DMS 273 treated with DMSO at 0.1 percent for 48 hours (cell line): ENCODE measurements at places on chromosomes 11 and 22.

DNA sequence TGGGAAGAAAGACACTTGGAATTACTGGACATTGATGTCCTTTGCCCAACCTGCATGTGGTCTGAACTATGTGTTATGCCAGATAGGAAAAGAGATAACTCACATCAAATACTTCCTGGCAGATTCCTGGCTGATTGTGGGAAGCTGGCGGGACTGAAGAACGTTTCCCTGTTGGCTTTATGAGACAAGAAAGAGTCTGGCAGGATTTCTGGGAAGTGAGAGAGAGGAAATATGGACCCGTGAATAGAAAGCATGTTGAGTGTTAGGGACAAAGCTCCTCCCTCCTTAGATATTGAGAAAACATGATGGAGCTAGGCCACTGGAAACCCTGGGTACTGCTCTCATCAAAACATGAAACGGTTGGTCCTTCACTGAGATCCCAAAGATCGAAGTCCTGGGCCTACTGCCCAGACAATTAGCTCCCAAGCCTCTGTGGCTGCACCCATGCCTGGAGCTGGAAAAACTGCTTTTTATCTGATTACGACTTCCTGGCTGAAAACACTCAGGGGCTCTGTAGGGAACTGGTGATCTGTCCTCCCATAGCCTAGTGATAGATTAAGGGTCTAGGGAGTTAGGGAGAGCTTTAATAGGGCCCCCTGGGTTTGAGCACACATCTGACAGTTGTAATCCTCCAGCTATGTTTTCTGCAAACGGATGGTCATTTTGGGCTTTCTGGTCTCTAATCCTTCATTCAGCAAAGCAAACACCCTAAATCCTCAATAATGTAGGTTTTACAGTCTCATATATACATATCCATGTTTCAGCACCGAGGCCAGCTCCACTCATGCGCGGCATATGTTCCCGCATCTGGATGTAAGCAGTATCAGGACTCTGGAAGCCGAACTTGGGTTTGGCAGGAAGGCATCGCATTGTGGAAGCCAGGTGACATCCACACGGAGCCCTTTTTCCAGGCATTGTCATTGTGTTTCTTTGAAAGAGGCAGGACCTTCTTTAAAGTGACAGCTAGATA lies 6.1 kb upstream of the B3GAT1 start:
- DNase-seq, result no peak

GRCh38 chr11:119688356-119688755 lies 40.6 kb downstream of the NECTIN1 start:
- DNase-seq, result no peak

DNA sequence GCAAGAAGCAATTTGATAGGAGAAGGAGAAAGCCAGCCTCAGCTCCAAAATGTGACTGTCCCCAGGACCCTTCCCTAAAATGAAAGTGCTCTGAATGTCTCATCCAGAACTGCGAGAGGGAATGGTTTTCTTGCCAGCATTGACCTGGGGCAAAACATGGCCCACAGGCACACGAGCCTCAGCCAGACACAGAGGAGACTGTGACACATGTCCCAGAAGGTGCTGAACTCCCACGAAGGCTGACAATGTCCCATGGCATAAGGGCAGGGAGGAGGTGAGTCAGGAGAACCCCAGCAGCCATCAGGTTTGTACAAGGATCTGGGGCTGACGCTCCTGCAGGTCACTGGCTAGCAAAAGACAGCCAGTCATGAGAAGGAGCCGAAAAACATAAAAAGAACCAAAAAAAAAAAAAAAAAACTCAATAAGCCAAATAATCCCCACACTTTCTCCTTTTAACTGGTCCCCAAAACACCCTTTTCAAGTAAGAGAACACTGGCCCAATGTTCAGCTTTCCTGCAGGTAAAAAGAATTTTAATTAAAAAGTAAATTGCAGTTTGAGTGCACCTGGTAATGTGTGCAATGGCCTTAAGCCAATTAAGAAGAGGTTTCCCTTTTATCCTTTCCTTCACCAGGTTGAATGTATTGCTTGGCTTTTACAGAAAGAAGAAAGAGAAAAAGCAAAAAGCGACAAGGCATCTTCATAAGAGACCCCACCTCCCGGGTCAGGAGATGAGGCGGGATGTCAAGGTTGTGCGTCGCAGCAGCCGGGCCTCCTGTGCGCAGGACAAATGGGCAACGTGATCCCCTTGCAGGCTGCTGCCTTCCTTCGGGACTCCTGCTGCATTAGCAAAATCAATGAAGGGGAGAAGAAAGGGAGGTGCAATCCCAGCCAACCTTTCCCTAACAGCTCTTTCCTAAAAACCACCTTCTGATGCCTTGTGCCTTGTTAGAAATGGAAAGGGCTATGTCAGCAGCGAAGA lies 43.6 kb downstream of the GALNT18 start:
- no peak for DNase-seq

DNA sequence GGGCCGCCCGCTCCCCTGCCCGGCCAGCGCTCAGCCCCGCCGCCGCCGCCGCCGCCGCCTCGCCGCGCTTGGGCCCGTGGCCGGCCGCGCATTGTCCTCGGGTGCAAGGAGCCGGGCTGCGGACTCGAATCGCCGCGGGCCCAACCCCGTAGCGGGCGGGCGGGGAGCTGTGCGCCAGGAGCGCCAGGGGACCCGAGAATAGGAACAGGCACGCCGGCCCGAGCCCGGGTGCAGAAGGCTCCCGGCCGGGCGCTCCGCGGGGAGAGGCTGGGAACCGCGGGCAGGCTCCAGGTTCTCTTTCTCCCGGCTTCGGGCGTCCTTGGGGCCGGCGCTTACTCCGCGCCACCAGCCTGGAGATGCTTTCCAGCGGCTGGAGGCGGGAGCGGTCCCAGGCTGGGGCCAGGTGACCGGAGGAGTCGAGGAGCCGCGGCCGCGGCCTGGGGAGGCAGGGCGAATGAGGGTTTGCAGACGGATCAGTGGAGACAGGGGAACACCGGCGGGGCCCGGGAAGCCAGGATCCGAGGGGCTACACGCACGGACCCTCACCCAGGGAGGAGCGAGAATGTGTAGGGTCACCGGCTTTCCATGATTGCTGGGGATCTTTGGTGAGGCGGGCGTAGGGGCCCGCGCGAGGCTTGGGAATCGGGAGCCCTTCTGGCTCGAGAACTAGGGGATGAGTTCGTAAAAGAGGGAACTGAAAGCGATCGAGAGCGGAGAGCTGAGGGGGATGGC lies 726 bp downstream of the PKNOX2 start:
- DNase-seq, result no peak

DNA sequence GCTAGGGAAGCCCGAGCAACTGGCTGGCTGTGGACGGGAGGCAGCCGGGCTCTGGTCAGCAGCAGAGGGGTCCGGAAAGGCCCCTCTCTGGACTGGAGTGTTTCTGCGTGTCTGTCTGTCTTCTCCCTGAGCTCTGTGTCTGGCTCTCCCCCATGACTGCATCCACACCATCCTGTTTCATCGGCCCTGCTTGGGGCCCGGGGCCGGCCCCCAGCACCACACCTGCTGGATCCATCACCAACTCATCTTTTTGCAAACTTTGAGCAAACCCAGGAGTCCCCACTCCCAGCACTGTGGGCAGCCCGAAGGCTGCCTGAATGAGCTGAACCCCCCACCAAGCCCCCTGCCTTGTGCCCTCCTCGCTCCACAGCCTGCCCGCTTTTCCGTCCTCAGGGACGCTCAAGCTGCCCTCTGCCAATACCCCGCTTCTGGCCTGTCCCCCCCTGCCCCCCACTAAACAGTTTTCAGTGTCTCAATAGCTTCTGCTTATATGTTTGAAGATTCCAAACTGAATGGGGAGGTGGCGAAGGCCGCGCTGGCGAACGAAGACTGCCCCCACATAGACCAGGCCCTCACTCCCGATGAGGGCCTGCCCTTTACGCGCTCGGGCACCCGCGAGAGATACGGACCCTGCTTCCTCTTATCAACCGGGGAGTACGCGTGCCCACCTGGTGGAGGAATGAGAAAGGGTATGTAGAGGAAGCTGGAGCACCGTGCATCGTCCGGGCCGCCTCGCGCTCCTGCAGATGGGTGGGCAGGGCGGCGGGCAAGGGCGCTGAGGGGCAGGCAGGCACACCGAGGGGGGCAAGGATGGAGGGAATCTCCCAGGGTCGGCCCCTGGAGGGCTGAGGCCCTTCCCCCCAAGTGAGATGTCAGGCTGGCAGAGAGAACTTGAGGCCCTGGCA lies 44.6 kb downstream of the KCNC1 start:
- DNase-seq, result no peak

DNA sequence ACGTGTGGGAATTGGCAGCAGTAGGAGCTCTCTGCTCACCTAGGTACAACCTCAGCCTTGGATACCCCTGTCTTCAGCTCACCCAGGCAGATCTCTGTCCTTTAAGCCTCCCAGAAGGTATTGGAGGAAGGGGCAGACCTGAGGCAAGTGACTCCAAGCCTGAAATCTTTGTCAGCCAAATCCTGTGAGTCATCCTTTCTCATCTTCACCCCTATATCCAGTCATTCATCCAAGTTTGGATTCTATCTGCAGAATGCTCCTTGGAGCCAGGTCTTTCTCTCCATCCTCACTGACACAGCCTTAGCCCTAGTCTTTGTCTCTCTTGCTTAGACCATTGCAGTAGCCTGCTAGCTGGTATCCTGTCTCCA lies 10.4 kb upstream of the THY1 start:
- DNase-seq, result no peak

DNA sequence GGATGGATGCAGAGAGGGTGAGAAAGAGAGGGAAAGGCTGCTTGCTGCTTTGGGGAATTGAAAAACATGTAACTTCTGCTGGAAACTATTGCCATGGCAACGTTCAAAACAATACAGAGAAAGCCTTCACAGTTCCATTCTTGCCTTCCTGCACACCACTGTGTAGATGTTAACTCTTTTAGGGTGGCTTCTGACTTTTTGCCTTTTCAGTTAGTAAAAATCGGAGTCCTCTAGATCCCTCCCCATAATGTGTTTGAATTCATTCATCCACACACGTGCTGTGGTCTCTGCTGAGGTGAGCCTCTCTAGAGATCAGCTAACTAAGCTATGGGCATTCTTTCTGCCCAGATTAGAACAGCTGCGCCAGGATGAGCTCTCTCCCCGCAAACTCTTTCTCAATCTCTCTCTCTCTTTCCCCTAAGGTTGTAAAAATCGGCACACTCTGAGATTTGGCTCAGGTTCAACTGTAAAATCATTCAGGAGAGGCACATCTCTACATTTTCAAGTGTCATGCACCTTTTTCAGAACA lies 1178.3 kb downstream of the LRRC4C start:
- no peak for DNase-seq

GRCh38 chr11:101786916-101787315 lies 127.9 kb upstream of the CEP126 start:
- DNase-seq, result no peak
